Body of pancreas (tissue), 4 donors: ENCODE measurements at places on chromosomes 3 and 15.
A peak's percentile ranks its signal among the peaks of the same experiment; 100 is the strongest.

DNA sequence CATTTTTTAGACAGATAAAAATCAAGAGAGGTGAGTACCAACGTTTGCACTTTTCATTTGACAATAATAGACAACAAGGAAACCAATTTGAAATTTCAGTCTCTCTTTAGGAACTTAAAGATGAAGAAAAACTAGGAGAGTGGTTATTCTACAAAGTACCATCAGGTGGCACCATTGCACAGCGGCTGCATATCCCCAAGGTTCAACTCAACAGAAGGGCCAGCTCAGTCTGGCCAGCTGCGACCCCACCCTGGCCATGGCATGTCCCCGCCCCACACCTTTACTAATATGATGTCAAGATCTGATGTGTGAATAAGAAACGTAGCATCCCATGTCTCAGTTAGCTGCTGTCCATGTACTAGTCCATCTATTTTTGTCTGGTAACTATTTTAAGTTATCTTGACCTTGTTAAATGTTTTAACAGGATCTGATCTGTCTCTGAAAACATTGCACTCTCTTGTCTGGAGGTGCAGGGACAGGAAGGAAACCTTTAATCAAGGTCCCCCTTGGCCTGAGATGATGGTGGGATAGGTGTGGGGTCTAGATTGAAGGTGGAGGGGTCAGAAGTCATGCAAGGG is 35.5 kb upstream of the CGNL1 start:
- peak; percentile 56 for DNase-seq

DNA sequence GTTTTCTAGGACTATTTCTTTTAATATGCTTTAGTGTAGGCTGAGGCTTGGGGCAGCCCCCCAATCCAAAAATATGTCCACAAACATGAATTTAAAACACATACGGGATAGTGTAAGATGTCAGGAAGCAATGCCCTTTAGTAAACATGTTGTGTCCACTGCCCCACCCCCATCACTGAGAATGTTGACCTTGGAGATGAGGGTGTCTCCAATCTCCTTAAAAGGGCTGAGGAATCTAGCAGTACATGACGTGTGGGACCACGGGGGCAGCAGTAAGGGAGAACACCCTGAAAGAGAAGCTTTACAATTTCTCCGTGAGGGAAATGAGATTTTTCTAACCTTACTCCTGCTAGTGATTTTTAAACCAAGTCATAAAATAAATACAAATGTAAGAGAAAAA is 84.7 kb downstream of the SQOR start:
- no peak for DNase-seq

GRCh38 chr3:87796843-87797185 is 262.0 kb downstream of the CGGBP1 start:
- DNase-seq = no peak

DNA sequence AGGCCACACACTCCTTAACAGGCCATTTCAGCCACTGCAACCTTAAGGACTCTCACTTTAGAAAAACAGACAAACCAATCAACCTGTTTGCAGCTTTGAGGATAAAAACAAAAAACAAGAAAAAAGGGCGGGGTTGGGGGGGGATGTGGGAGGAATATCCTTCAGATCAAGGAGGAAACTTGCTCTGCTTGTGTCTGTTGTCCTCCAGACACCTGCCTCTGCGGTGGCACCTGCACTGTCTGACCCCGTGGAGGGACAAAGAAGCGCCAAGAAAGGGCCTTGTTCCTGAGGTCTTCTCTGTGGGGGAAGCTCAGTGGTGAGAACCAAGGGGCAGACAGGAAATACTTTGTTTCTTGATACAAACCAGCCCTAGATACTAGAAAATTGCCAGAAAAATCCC is 70.5 kb downstream of the POLR2M start:
- no peak for DNase-seq

DNA sequence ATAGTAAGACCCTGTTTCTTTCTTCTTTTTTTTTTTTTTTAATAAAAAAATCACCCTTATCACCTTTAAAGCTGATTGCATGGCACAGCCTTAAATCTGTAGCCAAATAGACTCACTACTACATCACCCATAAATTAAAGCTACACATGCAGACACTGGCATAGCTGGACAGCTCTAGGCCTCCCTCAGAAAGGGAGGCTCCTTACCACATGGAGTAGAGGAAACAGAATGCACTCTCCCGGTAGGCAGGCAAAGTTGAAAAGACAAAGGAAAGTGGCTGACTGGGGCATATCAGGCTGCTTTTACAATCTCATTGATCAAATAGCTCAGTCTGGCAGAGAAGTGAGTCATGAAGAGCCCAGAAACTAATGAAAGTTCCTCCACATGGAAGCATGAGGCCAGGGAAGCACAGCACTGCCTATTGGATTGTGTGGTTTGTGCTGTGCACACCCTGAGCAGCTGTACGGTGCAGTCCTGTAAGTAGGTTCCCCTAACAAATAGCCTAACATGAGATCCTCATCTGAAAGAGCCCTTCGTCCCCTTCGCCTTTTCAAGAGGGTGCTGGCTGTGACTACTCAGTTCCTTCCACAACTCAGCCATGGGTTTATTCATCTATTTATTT is 32.7 kb upstream of the FAM98B start:
- DNase-seq = no peak

DNA sequence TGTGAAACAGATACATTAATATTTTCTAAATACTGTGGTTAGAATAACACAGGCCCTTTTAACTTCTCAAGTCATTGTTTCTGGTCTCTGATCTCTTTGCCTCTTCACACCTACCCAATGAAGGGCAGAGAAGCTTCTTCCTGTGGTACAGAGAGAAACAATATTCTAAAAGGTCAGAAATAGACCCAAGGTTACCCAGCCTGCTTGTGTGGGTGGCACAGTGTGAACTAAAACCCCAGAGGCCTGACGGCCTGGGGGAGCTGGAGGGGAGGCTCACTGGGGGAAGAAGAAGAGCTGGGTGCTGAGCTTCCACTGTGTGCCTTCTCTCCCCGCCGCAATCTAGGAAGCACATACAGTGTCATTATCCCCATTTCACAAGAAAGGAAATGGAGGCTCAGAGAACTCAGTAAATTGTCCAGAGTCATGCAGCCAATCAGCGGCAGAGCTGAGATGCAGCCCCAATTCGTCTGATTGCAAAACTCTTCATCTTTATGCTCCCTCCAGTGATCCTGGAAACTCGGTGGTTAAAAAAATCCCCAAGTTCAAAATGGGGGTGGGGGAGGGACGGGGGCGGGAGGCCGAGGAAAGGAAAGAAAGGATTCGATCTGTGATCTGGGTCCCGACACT is 64.1 kb upstream of the HEG1 start:
- no peak for DNase-seq

DNA sequence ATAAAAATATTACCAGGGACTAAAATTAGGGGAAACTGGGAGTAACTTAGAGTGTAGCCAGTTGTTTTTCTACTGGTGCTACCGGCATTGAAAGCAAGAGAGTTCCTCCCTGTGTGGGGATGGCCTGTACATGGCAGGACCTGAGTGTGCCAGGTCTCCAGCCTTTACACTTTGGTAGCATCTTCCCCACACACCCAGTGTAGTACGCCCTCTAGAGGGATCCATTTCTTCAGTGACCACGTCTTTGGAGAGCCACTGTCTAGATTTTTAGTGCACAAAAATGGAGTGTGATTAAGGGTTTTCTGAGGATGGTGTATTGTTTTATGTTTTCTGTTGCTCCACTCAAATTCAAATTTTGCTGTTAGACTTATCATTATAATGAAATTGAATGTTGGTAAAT is 507.0 kb upstream of the TPRG1 start:
- DNase-seq = no peak

DNA sequence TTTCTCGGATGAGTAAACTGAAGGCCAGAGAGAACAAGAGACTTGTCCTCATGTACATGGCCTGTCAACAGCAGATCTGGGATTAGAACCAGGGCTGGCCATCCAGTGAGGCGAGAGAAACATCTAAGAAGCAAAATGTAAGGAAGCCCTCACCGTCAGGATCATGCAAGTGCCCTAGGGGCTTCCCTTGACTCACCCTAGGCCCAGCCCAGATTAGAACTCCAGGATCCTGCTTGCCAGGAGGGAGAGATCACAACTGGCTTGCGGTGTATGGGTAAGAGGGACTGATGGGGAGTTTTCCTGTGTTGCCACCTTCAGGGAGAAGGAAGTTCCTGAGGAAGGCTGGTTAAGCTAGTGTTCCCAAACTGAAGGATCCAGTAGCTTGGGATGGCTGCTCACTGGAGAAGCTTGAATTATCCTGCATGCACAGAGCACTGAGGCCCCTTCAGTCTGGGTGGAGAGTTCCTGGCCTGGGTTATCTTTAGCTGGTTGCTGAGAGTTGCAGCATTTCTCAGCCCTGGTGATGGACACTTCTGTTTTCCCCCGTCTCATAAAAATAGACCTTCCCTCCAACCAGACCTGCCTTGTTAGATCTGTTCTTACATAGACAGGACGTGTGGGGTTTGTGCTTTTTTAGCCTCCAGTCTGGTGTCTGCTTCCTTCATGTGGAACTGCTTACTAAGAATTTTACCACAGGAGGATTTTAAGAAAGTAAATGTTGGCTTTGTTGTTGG is 28.2 kb upstream of the XIRP1 start:
- DNase-seq = no peak

DNA sequence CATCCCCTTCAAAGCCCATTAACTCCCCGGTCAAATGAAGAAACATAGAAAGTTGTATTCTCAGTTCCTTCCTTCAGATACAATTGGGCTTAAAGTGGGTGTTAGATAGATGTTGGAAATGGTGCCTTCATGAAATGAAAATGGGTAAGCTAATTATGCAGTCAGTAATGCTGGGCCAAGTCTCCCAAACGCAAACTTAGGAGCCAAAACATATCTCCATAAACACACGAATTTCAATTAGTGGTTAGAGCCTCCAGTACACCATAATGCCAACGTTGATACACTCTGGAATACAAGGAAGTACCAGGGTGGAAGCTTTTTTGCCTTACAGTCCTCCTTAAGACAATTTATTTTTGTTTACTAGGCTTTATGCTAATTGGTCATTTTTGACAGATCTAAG is 1059.0 kb downstream of the TUSC7 start:
- no peak for DNase-seq
